ENCODE measurements at places on chromosomes 12 and 14.

GRCh38 chr14:29037411-29037810 lies 270.8 kb downstream of the FOXG1 start:
- DNase-seq: no peak

DNA sequence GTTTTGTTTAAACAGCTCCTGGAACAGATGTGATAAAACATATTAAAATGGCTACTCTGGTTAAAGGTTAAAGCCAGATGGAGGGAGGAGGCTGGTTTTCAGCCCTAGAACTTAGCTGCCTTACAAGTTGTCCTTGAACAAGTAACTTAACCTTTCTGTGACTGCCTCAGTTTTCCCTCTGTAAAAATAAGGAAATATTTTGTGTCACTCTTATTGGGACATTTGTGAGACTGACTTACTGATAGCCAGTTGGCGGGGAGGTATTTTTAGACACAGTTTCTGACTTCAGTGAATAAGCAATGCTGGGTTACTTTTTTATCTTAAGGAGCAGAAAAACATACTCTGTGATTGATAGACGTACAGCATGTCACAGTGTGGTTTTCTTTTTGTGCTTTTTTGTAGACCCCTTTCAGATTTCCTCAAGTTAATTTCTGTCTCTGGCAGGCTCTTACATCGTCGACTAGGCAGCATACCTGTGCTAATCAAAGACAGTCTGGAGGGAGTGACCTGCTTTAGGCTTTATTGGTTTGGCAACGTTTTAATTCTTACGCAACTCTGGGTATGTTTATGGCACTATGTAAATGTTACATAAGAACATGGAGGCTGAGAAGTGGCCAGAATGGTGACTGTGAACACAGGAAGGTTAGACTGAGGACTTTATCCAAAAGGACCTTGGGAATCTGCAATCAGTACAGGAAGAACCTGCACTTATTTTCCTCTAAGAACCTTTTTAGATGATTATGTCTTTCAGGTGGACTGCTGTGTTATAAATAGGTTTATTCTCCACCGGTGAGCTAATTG lies 3.3 kb downstream of the ACVR1B start:
- no peak for DNase-seq

- no peak for DNase-seq
Measured at GRCh38 chr14:29528889-29529288, 398.8 kb downstream of the PRKD1 start.

GRCh38 chr12:64253356-64253755 lies 31.3 kb upstream of the KICS2 start:
- no peak for DNase-seq

GRCh38 chr14:101480022-101480746 lies 81.1 kb upstream of the DIO3 start:
- no peak for DNase-seq

DNA sequence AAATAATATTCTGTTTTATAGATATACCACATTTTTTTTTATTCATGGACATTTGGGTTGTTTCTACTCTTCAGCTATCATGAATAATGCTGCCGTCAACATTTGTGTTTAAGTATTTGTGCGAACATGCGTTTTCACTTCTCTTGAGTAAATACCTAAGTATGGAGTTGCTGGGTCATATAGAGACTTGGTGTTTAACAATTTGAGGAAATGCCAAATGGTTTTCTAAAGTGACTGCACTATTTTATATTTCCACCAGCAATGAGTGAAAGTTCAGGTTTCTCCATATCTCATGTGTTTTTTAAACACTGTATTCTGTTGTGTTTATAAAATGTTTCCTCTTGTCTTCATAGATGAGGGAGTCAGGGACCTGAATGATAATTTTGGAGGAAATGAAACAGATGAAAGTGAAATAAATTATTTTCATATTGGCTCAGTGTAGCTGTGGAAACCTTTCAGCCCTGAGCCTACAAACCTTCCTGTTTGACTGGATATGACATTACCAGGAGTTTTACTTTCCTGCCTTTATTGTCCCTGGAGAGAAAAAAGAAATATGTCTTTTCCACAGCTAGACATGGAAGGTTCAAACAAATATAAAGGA lies 26.3 kb downstream of the DAAM1 start:
- DNase-seq: no peak

- no peak for DNase-seq
Measured at GRCh38 chr12:52171950-52172512, 19.8 kb downstream of the KRT80 start.

- DNase-seq: no peak
Measured at GRCh38 chr14:79496701-79497100, 714.6 kb downstream of the DIO2 start.

DNA sequence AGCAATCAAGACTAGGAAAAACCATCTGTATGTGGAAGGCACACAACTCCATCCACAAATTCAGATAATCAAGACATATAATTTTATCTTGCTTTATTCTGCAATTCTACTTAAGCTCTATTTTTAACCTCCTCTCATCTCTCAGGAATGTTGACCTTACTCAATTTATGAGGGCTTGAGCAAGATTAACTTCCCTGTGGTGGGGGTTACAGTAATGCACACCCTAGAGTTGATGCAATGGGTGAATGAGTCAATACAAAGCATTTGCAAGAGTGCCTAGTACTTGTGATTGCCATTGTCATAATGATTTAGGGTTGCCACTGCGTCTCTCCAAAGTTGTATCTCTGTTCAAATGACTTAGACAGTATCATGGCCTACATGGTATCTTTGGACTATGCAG lies 1598.4 kb upstream of the TMEM132C start:
- DNase-seq: no peak

DNA sequence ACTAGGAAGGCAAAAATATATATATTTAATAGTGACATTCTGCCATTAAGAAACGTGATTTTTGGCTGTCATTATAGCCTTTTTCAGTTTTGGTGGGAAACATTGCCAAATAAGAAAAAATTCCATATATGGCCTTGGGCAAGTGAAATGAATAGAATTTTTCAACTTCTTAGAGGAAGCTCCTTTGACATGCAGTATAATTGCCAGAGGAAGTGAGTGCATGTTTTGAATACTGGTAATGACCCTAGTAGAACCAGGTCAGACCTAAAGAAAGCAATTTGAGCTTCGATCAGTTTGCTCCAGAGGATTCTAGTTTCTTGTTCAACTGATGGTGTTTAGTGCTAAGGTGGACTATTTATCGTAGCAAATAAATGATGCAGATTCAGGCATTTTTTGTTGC lies 26.2 kb upstream of the TRIM9 start:
- no peak for DNase-seq

DNA sequence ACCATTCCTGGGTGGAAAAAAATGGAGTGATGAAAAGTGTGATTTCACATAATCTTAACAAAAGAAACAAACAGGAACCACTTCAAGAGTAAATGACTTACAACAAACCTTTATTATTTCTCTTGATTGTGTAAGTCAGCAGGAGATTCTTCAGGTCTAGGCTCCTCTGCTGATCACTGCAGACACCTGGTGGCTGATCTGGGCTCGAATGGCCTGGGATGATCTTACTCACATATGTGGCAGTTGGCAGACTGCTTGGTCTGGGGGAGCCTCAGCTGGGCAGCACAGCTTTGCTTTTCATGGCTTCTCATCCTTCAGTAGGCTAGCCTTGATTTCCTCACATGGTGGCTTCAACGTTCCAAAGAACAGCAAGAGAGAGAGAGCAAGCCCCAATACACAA lies 215.4 kb upstream of the PRICKLE1 start:
- no peak for DNase-seq

- DNase-seq: no peak
Measured at GRCh38 chr12:11584221-11584855, 65.1 kb upstream of the ETV6 start.

- DNase-seq: no peak
Measured at GRCh38 chr14:104894331-104895206, 29.5 kb downstream of the CEP170B start.

DNA sequence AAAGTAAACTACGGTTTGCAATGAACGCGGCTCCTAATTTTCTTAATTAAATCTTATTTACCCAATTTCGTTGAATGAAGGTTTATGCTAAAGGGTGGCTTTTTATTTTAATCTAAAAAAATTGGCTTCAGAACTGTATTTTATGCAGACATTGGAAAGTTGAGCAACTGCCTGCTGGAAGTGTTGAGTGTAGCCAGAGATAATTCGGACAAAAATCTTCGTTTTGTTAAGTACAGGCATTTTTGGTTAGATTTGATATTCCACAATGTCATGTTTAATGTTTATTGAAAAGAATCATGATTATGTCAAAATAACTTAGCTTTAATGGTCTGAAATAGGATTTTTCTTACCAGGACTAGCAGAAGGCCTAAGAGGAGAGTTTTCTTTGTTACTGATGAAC lies 875 bp downstream of the IRAK3 start:
- no peak for DNase-seq

GRCh38 chr12:43407816-43408645 lies 144.0 kb downstream of the ADAMTS20 start:
- DNase-seq: no peak

Measured in activated naive CD4-positive, alpha-beta T cell (primary cell).